ENCODE measurements at places on chromosomes 7 and 10.

DNA sequence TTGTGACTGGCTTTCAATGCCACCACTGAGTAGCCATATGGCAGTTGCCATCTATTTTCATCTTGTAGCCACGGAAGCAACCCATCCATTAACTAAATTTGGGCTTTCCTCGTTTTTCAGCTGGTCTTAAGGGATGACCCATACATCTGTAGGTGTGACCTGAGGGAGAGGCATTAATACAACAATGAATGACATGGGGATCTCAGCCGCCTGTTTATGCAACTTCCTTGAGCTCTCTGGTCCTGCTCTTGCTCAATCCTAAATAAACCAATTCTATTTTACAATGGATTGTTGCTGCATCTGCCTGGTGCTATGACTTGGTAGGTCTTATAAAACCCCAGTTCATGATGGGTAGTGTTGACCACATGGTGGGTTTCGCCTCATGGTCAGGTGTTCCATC lies 21.9 kb upstream of the ADAM22 start:
- no peak for DNase-seq

- no peak for DNase-seq
Observed at GRCh38 chr10:132200344-132201110, 13.8 kb downstream of the DPYSL4 start.

- DNase-seq, result peak; percentile 50
Observed at GRCh38 chr10:101777619-101778145, 1.8 kb upstream of the FGF8 start.

GRCh38 chr7:102306916-102307677 lies 20.4 kb downstream of the SH2B2 start:
- peak; percentile 76 for DNase-seq

- no peak for DNase-seq
Observed at GRCh38 chr7:128022631-128023532, 8.4 kb downstream of the LRRC4 start.

DNA sequence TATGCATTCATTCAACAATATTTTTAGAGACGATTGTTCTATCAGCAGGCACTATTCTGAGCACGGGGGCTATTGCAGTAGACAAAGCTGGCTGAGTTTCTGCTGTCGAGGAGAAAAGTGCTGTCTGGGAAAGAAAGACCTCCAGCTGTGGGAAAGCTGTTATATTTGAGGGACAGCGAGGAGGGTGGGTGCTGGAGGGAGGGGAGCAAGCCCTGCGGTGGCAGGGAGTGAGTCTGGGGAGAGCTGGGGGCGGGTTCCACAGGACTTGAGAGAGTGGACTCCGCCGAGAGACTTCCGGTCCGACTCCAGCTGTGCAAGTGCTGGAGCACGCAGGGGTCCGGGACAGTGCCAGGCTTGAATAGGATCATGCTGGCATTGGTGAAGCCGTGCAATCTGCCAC lies 602.1 kb upstream of the FOXK1 start:
- no peak for DNase-seq

GRCh38 chr7:16594061-16594460 lies 51.5 kb downstream of the ANKMY2 start:
- no peak for DNase-seq

- DNase-seq, result peak; percentile 58
Observed at GRCh38 chr10:61000769-61001730, 57.1 kb upstream of the RHOBTB1 start.

GRCh38 chr7:133344275-133344674 lies 91.4 kb downstream of the EXOC4 start:
- DNase-seq, result no peak

DNA sequence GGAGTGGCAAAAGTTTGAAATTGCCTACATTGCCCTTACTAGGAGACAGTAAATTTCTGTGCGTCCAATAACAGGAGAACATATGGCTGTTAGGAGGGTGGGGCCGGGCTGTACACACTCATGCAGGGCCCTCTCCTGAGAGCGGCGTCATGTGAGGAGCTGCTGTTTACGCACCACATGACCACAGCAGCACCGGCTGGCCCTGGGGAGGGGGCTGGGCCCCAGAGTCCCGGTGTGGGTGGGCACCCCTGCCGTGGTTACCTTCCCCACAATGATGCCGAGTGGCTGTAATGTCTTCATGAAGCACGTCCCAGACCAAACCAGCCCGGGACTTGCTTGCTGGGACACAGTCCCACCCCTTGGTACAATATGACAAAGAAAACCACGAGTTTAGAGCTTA lies 308.7 kb downstream of the DNAJB6 start:
- no peak for DNase-seq

- no peak for DNase-seq
Observed at GRCh38 chr7:81138870-81139269, 220.0 kb upstream of the SEMA3C start.

DNA sequence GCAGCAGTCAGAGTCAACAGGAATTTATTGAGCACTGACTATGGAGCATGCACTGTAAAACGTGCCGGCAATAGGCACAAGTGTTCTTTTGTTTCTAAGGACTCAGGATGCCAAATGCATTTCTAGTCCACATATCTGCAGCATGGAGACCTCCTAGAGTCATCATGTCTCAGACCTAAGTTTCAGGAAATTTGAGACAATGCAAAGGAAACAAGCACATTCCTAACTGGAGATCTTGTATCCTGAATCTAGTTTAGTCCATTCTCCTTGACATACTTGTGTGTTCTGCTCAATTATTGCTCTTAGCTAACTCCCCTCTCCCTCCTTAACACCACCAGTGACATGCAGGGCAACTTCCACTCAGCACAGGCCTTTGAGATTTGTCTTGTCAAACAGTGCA lies 173.2 kb downstream of the ZNF438 start:
- DNase-seq, result no peak

DNA sequence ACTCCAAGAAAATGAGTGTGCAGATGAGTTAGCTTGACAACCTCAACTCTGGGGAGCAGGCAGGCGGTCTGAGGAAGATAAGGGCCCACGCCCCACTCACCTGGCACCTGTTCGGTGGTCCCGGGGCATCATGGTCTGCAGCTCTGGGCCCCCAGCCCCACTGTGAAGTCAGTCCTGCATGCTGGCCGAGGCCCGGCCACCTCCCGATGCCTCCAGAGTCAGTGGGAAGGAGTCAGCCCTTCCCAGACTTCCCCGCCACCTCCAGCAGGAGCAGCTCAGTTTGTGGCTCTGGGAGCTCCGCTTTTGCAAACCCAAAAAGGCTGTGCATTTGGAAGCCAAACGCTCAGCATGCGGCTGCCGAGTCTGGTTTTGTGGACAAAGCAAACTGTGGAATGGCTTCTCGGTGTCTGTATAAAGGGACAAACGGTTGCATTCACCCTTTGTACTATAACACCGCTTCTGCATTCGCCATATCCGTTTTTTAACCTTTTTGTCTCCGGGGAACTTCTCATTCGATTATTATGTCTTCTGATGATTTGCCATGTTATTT lies 167.3 kb downstream of the CCDC3 start:
- no peak for DNase-seq

- no peak for DNase-seq
Observed at GRCh38 chr10:132786476-132786883, 533 bp upstream of the NKX6-2 start.

DNA sequence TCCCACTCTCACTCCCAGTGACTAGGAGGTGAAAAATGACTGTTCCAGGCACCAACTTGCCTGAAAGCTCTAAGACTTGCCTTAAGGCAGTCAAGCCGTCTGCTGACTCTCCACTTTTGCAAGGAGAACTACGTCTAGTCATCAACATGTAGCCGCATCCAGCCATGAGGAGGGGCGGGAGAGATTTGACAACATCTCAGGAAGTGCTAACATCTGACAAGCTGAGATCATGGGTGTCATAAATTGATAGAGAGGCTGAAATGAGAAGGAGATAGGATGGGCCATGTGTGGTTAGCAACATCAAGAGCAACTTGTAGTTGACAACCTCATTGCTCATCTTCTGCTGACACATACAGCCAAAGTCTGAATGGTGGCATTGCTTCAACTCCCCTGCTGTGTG lies 9.0 kb upstream of the TBXAS1 start:
- DNase-seq, result no peak

DNA sequence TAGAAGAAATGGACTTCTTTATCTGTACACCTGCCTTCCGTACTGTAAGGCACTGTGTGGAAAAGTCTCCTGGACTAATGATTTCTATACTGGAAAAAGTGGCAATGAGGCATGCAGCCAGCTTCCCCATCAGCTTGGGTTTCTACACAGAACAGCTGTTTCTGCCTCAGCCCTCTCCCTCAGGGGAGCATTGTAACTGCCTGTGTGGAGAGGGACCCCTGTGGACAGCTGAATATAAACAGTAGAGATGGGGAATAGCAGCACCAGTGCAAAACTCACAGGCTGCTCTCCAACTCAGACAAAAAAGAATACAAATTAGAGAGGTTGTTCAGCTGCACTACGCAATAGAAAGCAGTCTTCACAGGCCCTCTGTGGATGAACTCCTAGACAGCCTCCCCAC lies 451.3 kb upstream of the MBL2 start:
- no peak for DNase-seq

DNA sequence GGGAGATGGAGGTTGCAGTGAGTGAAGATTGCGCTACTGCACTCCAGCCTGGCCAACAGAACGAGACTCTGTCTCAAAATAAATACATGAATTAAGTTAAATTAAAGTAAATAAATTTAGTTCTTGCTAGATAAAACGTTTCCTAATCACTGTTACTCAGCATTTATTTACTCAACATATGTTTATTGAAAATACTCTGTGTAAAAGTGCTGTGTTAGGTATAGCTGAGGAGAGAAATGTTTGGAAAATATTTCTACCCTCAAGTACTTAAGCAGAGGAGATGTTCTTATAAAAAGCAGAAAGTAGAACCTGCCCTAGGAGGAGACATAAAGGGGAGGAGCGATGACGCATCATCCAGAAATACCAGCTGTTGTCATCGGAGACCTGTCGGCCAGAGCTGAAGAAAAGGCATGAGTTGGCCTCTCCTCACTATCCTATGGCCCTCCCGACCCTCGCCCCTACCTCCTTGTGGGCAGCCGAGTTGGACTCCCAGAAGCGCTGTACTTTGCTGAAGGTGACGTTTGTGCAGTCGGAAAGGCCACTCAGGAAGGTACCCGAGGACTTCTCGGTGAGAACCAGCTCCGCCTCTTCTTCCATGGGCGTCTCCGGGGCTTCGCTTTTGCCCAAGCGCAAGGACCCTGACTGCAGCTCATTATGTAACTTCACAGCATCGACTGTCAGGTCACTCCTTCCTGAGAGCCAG lies 1.1 kb downstream of the RRP12 start:
- DNase-seq, result peak; percentile 23

- DNase-seq, result no peak
Observed at GRCh38 chr10:77313066-77313750, 324.4 kb downstream of the KCNMA1 start.

DNA sequence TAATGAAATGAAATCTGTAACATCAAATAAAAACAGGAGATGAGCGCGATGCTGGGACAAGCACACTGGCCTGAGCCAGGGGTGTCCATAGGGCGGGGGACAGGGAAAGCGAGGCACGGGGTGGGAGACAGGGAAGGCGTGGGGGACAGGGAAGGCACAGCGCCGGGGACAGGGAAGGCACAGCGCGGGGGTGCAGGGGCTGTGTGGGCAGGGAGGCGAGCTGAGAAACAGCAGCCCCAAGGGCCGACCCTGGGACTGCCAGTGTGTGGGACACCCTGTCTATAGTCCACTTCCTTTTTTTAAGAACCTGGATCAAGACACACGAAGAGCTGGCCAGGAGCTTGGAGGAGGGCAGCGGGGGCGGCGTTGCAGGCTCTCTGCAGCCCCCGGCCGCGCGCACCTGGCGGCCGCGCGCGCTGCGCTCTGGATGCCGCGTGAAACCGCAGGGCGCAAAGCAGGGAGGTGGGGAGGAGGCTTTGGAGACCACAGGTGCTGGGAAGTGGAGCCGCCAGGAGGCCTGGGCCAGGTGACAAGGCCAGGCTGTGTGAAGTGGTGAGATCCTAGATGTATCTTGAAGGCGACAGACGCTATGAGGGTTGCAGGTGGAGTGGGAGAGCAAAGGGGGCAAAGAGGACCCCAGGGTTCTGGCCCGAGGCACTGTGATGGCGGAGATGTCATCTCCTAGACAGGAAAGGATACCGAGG lies 157.7 kb downstream of the COBL start:
- DNase-seq, result no peak

DNA sequence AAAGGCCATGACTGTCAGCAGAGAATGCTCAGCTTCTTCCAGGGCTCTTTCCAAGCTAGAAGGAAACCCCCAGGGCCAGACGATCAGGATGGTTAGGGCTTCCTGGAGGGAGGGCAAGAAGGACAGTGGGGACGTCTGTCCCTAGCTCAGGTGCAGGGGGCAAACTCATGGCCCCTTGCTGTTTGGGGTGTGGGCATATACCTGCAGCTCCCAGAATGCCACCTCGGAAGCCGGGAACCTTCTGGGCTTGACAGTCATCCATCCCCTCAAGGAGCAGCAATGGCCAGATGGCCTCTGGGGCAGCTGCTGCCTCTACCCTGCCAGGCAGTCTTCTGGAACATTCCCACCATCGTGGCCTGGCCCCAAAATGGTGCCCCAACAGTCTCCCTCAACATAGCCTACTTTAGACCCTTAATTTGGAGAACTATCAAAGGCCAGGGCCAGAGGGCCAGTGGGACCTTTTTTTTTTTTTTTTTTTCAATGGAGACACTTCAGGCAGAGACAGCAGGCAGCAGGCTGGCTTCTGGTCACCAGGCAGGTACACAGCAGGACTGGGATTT lies 40.2 kb upstream of the ZMIZ1 start:
- no peak for DNase-seq

DNA sequence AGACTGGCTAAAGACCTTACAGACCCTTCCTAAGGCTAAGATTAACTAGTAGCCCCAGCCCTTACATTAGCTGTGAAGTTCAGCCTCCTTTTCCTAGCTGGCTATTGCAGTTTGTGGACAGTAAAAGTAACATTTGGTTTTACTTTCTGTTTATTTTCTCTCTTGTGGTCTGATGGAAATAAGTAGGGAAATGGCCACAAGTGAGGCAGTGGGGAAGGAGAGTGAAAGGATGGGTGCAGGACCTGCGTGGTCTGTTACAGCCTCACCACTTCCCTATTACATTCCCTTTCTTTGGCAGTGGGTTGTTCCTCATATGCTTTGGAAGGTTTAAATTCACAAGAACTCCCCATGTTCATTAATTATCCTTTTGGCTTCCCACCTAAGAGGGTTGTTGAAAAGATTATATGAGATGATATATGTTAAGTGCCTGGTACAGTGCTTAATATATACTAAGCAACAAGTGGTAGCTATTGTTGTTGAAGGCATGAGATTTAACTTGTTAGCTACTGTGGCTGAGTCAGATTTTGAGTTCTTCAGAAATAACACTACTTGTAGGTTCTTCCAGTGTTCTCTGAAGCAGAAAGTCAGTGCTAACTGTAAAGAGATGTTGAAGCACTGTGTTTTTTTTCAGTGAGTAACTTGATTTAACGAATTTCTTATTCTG lies 181.7 kb downstream of the ST7 start:
- DNase-seq, result no peak

- DNase-seq, result no peak
Observed at GRCh38 chr10:71782917-71783490, 9.7 kb upstream of the VSIR start.

DNA sequence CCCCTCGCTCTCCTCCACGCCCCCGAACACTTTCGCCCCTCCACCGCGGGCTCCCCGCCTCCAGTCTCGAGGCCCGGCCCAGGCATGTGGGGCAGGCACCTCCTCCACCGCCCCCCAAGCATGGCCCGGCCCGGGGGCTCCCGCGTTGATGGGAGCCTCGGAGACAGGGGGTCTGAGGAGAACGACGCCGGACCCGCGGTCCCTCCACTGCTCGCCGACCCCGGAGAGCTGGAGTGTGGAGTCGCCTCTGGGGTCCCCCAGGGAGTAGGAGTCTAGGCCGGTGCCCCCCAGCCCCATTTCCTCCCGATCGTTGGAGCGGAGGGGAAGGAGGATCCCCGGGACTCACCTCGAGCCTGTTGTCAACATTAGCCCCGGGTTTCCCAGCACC lies 206 bp downstream of the UPF2 start:
- DNase-seq, result no peak
